ENCODE measurements at places on chromosomes 13 and 19.

GRCh38 chr13:112103961-112104880 lies 37.3 kb downstream of the SOX1 start:
- H3K27ac ChIP-seq: no peak overlapping the region
- no peaks in the 10 kb centered on the region for H3K4me1 ChIP-seq
- no peaks in the 10 kb centered on the region for H3K36me3 ChIP-seq

- DNase-seq: no peak
- no peaks in the 10 kb centered on the region for H3K4me1 ChIP-seq
- H3K27ac ChIP-seq: no peak overlapping the region
- no peaks in the 10 kb centered on the region for H3K27me3 ChIP-seq
- H3K4me3 ChIP-seq: no peak overlapping the region
- H3K36me3 ChIP-seq: no peaks in the 10 kb centered on the region
These were observed 26.9 kb downstream of the CHAMP1 start for GRCh38 chr13:114341003-114341777.

DNA sequence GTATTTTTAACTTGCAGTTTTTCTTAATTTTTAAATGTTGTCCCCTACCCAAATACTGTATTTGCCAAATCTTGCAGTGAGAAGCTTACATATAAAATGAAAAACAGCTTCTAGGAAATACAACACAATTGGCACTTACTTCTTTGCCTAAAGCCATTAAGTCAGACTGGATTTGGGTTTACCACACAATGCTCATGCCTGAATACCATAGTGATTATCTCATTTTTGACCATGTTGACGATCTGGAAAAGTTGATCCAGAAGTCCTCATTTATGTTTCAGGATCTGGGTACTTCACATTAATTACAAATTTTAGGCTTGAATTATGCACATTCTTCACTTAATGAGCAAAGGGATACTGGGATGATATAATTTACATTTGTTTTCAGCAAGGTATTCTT lies 2.4 kb downstream of the RNF6 start:
- H3K27me3 ChIP-seq: no peaks in the 10 kb centered on the region
- peaks cover 5% of the 10 kb centered on the region for H3K4me1 ChIP-seq
- DNase-seq: no peak
- H3K4me3 ChIP-seq: no peak overlapping the region

GRCh38 chr19:8445488-8446001 lies 770 bp downstream of the HNRNPM start:
- no peaks in the 10 kb centered on the region for H3K27me3 ChIP-seq
- H3K4me1 ChIP-seq: peaks cover 28% of the 10 kb centered on the region
- H3K36me3 ChIP-seq: peaks cover 14% of the 10 kb centered on the region
- peak overlapping the region; percentile 92 for H3K27ac ChIP-seq

DNA sequence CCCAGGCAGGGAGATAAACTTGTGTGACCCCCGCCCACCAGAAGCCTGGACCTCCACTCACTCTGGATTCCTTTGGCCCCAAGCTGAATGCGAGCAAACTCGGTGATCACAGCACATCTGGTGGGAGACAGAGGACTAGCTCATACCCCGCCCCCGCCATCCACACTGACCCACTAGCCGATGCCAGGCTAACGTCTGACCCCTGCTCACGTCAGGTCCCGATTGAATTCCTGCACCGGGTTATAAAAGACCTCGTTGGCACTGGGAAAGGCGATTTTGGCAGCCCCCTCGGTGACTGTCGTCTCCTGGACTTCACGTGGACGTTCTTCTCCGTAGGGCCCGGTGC lies 631 bp downstream of the TRMT1 start:
- H3K27ac ChIP-seq: no peak overlapping the region
- no peak for DNase-seq
- no peaks in the 10 kb centered on the region for H3K27me3 ChIP-seq
- peaks cover 20% of the 10 kb centered on the region for H3K36me3 ChIP-seq
- peaks cover 16% of the 10 kb centered on the region for H3K4me1 ChIP-seq

DNA sequence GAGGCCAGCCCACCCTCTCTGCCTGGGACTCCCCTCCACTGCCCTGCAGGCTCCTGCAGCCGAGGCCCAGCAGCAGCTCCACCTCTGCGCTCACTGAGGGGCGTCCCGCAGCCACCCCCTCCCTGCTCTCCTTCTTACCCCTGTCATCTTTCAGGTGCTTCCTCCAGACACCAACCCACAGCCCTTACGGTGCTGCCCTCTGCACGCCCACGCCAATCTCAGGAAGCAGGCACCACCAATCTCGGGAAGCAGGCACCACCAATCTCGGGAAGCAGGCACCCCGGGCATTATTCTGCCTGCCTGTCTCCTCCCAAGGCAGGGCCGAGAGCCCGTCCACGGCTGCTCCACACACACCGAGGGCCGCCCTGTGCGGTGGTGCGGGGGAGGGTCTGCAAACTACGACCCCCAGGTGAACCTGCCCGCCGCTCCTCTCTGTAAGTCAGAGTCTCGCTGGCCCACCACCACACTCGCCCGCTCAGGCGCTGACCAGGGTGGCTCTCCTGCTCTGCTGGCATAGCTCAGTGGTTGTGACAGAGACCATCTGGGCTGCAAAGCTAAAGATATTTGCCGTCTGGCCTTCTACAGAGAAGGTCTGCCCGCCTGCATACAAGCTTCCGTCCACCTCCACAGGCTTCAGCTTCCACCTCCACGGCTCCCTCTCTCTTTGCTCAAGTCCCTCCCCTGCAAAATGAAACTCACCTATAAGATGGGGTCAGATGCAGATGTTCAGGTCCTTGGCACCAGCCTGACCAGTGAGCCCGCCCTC lies 2.9 kb downstream of the LSM7 start:
- H3K4me3 ChIP-seq: no peak overlapping the region
- H3K36me3 ChIP-seq: peaks cover 38% of the 10 kb centered on the region
- no peaks in the 10 kb centered on the region for H3K27me3 ChIP-seq
- no peak overlapping the region for H3K27ac ChIP-seq

DNA sequence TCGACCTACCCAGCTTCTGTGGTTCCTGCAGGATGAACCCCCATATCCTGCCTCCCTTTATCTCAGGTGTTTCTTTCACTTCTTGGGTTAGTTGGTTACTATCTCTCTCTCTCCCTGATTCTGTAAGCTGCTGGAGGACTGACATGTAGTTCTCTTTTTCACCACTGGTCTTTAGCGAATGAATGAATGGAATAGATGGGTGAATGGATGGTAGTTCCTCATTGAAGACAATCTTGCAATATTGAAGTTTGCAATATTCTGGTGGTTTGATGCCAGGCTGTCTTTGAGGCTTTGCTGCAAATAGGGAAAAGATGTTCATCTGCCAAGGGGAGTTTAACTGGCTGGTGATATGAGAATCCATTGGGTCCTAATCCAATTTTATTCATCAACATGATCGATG lies 120.2 kb downstream of the UBL3 start:
- H3K36me3 ChIP-seq: no peaks in the 10 kb centered on the region
- H3K27me3 ChIP-seq: peaks cover 29% of the 10 kb centered on the region
- H3K27ac ChIP-seq: no peak overlapping the region
- no peaks in the 10 kb centered on the region for H3K4me1 ChIP-seq
- H3K4me3 ChIP-seq: no peak overlapping the region

- DNase-seq: no peak
- H3K36me3 ChIP-seq: no peaks in the 10 kb centered on the region
- H3K4me1 ChIP-seq: no peaks in the 10 kb centered on the region
- no peaks in the 10 kb centered on the region for H3K27me3 ChIP-seq
- H3K27ac ChIP-seq: no peak overlapping the region
These were observed 1345.0 kb upstream of the SLC10A2 start for GRCh38 chr13:104411141-104411765.

DNA sequence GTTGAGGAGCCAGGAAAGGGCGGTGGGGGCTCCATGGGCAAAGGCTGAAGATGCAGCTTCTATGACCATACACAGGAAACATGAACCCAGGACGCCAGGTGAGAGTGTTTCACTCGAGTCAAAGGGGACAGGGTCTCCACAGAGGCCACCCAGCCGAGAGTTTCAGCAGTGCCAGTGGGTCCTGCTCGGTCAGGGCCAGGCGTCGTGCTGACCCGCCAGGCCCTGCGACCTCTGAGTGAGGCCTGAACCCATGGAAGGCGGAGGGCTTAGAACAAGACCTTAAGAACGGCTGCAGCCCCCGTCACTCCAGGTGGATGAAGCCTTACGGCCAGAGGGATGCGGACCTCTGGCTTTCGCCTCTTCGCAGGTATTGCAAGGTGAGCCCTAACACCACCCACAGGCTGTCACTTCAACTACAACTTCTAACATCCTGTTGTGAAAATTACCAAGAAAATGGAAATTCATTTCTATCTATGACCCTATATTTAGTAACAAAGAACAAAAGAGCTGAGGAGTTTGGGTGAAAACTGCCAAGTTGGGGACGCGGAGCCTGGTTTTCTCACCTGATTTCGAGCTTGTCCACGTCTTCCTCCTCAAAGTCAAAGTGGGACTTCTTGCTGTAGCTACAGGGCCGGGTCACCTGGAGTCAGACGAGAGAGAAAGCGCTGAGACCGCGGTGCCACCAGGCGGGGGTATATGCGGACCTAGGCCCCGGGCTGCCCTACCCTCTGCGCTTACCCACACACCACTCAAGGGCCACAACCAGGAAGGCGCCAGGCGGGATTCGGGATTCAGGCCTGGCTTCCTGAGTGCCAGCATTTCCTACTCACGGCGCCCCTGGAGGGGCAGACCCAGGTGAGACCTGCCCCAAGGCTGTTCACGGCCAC lies 50.1 kb upstream of the C13orf46 start:
- no peak overlapping the region for H3K4me3 ChIP-seq
- H3K36me3 ChIP-seq: peaks cover 41% of the 10 kb centered on the region

DNA sequence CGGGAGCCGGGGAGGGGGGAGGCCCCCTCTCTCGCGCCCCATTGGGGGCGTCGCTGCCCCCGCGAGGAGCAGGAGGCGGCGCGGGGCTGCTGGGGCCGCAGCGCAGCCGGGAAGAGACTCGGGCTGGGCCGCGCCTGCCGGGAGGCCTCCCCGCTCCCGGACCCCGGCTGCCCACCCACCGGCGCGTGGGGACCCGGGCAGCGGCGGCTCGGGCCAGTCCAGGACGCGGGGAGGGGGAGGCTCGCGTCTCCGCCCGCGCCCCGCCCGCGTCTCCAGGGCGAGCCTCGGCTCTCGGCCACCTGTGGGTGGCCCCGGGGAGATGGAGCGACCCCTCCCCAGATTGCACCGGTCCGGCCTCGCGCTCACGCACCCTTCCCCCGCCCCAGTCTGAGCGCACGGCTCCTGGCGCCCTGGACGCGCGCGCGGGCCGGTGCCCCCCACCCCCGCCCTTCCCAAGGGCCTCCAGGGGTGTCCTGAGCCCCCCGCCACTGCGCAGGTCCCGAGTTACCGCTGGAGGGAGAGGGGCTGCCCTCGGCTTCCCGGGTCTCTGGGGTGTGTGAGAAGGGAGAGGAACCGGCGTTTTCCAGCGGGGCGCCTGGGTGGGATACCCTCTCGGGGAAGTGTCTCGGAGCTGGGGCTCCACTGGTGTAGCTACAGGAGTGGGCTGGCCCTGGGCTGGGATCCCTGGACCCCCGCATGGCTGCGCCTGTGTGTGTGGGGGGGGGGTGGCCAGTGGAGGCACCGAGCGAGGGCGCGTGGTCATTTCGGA lies 645 bp downstream of the PALM start:
- peaks cover 1% of the 10 kb centered on the region for H3K27me3 ChIP-seq
- H3K36me3 ChIP-seq: no peaks in the 10 kb centered on the region
- H3K4me3 ChIP-seq: peak overlapping the region; percentile 58
- peaks cover 19% of the 10 kb centered on the region for H3K4me1 ChIP-seq
- no peak for DNase-seq
- no peak overlapping the region for H3K27ac ChIP-seq

- DNase-seq: no peak
- no peak overlapping the region for H3K27ac ChIP-seq
- H3K36me3 ChIP-seq: no peaks in the 10 kb centered on the region
- no peaks in the 10 kb centered on the region for H3K27me3 ChIP-seq
- H3K4me1 ChIP-seq: no peaks in the 10 kb centered on the region
These were observed 370.2 kb downstream of the KCTD12 start for GRCh38 chr13:76516013-76516412.

- DNase-seq: no peak
- no peaks in the 10 kb centered on the region for H3K36me3 ChIP-seq
- no peak overlapping the region for H3K27ac ChIP-seq
- no peak overlapping the region for H3K4me3 ChIP-seq
These were observed 551.0 kb upstream of the ATXN8OS start for GRCh38 chr13:69556540-69557196.

GRCh38 chr19:14119644-14120496 lies 2.3 kb upstream of the PRKACA start:
- H3K36me3 ChIP-seq: peaks cover 2% of the 10 kb centered on the region
- H3K4me3 ChIP-seq: no peak overlapping the region
- no peak for DNase-seq
- peak overlapping the region; percentile 98 for H3K27ac ChIP-seq
- peaks cover 17% of the 10 kb centered on the region for H3K4me1 ChIP-seq

GRCh38 chr13:37608750-37609339 lies 10.3 kb upstream of the POSTN start:
- DNase-seq: no peak
- no peaks in the 10 kb centered on the region for H3K36me3 ChIP-seq
- no peaks in the 10 kb centered on the region for H3K27me3 ChIP-seq
- no peak overlapping the region for H3K27ac ChIP-seq
- H3K4me1 ChIP-seq: no peaks in the 10 kb centered on the region
- no peak overlapping the region for H3K4me3 ChIP-seq

GRCh38 chr13:35936246-35936978 lies 194.8 kb downstream of the DCLK1 start:
- H3K27ac ChIP-seq: no peak overlapping the region
- H3K36me3 ChIP-seq: no peaks in the 10 kb centered on the region
- H3K4me3 ChIP-seq: no peak overlapping the region
- H3K27me3 ChIP-seq: no peaks in the 10 kb centered on the region
- H3K4me1 ChIP-seq: no peaks in the 10 kb centered on the region
- no peak for DNase-seq

- H3K36me3 ChIP-seq: no peaks in the 10 kb centered on the region
- no peaks in the 10 kb centered on the region for H3K4me1 ChIP-seq
- H3K27ac ChIP-seq: no peak overlapping the region
These were observed 136.1 kb downstream of the LACC1 start for GRCh38 chr13:44015811-44016210.

DNA sequence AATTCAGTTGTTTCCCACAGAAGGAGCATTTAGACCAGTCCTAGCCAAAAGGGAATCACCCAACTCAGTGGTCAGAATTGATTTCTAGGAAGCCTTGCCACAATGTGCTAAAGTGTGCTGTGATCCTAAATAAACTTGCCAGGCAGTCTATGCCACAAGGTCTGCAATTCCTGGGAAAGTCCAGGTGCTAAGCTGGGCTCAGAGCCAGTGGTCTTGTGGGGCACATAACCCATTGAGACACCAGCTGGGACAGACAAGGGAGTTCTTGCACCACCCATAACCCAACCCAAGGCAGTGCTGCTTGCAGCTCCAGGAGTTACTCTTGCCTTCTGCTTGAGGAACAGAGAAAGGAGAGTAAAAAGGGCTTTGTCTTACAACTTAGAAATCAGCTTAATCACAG lies 489.5 kb upstream of the SPRY2 start:
- no peaks in the 10 kb centered on the region for H3K4me1 ChIP-seq
- H3K27me3 ChIP-seq: no peaks in the 10 kb centered on the region
- H3K27ac ChIP-seq: no peak overlapping the region
- H3K4me3 ChIP-seq: no peak overlapping the region
- no peaks in the 10 kb centered on the region for H3K36me3 ChIP-seq
- DNase-seq: no peak
